ENCODE measurements at places on chromosomes 11 and 22.

- DNase-seq: no peak
These were observed 24.3 kb upstream of the IL10RA start for GRCh38 chr11:117961896-117962295.

DNA sequence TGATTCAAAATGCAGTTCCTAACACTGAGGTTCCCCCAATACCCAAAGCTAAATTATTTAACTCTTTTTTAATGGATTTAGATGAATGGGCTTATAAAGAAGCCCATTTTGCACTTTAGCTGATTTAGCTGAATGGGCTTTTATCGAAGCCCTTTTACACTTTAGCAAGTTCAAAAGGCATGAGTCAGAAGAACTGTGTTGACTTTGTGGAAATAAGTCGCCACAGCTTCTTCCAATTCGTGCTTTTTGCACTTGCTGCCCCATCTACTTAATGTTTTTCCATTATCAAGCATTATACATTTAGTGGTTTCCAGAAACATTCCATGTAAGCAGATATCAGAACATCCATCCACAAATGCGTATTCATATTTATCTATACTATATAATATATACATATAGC lies 20.5 kb upstream of the GRIA4 start:
- no peak for DNase-seq

GRCh38 chr11:102986815-102987214 lies 31.3 kb upstream of the MMP13 start:
- no peak for DNase-seq

GRCh38 chr22:17268501-17269223 lies 49.4 kb upstream of the ADA2 start:
- no peak for DNase-seq

DNA sequence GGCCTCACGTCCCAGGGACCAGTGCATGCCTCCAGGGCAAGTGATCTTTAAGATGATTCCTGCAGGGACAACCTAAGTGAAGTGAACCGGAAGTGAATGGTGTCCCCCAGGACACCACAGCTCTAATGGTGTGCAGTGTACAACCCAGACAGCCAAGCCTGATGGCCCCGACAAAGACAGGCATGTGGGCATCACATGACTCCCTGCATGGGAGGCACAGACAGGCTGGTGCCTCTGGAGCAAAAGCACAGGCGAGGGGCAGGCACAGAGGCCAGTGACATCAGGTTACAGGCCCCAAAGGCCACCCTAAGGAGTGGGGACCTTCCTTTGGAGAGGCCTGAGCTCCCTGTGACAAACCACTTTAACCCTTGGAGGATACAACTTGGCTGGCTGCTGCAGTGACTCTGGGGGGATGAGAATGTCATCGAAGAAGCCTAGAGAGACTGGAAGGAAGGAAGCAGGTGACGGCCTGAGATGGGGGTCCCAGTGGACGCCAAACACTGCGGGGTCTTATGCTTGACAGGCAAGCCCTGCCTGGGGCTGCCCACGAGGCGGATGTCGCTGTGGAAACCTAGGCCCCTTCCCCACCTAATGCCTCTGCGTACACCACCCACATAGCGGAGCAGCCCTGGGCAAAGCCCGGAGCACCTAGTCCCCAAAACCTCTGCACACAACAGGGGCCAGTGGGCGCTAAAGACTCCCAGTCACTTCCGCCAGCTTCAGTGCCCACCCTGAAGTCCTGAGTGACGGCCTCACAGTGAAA lies 12.4 kb downstream of the POLR3H start:
- DNase-seq: no peak

- no peak for DNase-seq
These were observed 22.8 kb downstream of the PPARA start for GRCh38 chr22:46173152-46173551.

DNA sequence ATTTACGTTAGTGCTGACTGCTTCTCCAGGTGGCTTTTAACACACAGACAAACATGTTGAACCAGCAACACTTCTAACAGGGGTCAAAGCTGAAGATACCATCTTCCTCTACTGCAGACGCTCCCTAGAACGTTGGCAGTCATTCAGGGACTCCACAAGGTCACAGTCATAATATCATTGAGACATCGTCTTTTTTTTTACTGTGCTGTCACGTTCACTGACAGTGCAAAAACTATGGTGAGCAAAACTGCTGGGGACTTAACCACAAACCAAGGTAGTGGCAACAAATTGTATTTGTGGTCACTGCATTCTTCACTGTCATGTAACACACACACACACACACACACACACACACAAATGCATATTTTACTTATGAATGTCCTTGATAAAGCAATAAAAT lies 244.9 kb downstream of the CASP12 start:
- no peak for DNase-seq

GRCh38 chr11:19519912-19520641 lies 192.6 kb upstream of the NAV2 start:
- DNase-seq: no peak

All from cortex of kidney (tissue), 1 donor.